ENCODE measurements at places on chromosomes 13 and 19.

DNA sequence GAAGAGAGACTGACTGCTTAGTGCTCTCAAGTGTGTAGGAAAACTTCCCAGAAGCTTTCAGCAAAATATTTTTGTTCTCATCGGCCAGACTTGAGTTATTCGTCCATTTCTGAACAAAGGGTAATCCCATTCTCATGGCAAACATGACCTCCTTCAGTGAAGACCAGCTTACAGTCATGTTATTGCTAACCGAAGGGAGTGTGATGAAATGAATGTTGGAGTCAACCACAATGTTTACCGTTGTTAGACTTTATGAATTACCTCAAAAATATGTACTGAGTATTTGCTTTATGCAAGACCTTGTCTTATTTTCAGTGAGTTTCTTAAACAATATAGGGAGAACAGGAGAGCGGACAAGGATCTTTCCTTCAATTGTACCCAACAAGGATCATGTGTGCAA, 228.6 kb downstream of the LMO7 start:
- DNase-seq, result no peak

DNA sequence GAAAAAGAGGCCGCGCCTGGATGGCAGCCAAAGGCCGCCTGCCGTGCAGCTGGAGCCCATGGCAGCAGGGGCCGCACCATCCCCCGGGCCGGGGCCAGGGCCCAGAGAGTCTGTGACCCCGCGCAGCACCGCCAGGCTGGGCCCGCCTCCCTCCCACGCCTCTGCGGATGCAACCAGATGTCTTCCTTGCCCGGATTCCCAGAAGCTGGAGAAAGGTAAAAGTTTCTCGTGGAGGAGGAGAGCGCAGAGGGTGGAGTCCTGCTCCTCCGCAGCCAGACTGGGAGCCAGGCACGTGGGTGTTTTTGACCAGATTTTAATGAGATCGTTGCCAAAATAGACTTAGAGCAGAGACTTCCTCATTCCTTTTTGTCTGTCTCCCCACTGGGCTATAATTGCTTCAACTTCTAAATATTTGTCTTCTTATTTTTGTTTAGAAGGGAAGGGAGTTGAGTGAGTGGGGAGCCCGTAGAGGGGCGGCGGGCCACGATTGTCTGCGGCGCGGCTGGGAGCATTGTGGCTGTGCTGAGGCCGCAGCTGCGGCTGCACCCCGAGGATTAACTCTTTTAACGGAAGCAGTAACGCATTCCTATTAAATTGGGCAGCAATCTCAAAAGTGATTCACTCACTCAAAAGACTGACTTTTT, 22.8 kb upstream of the NDUFS7 start:
- DNase-seq, result no peak

- peak; percentile 56 for DNase-seq
Measured at GRCh38 chr19:48511800-48512503, at the start of gene LMTK3. Gene LMTK3 (minus strand): TSS chr19:48511835. CDS start chr19:48511576, 259 bp downstream.

GRCh38 chr13:75480671-75481175, 1.2 kb downstream of the TBC1D4 start:
- DNase-seq, result no peak

GRCh38 chr13:74168263-74168675, 34.1 kb upstream of the KLF12 start:
- no peak for DNase-seq

DNA sequence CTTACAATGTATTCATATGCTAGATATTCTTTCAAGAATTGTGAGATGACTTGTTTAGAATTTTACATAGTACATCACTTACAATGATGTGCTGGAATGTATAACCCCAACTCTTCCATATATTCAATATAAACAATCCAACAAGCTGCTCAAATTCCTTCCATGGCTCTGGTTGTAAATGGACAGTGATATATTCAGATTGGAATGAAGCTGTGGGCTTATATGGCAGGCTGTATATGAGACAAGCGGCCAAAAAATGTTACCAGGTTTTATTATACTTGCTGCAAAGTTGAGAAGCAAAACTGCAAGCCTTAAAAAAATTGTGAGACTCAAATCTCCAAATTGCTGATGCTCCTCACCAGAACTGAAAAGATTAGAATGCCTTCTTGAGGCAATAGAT, 83.6 kb upstream of the KLF12 start:
- DNase-seq, result no peak

DNA sequence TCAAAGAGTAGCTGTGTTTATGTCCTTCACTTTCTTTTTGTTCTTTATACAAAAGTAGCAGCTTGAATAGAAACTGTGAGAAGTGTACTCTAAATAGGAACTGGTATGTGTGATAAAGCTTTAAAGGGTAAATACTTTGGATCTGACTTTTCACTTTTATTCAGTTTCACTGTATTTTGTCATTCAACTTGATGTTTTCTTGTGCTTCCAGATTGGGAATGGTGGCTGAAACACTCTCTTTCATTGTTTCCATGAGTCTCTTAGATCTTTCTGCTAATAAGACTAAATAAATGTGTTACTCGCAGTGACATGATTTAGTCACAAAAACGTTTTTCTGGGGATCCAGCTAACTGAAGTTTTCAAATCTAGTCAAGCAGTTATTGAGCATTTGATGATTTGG, 133.2 kb downstream of the GPC5 start:
- no peak for DNase-seq

- DNase-seq, result no peak
Measured at GRCh38 chr19:852136-853013, at the start of gene ELANE. Gene ELANE (plus strand): TSS chr19:852303. CDS start chr19:852329, 26 bp downstream.

DNA sequence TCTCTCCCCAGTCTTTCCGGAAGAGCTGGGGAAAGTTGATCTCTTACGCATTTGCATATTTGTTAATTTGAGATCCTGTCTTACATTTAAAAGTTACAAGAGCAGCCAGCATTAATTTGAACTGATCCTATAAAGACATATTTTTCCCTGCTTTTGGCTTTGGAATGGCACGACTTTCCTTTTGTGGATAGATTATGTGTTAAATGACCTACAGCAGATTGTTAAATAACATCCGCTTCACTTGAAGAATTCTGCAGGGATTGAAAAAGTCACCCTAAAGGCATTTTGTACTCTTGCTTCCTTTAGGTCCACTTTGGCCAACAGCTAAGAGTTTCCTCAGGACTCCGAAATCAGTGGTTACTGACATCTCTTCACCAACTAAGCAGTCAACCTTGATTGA, 334.0 kb downstream of the TBC1D4 start:
- no peak for DNase-seq

GRCh38 chr19:49999371-50000010, 25.7 kb downstream of the VRK3 start:
- DNase-seq, result no peak

- DNase-seq, result no peak
Measured at GRCh38 chr19:41000310-41000737, 9.2 kb downstream of the CYP2B6 start.

- no peak for DNase-seq
Measured at GRCh38 chr13:101398191-101398590, 18.1 kb downstream of the NALCN start.

Data from central memory CD8-positive, alpha-beta T cell (primary cell).